ENCODE measurements at places on chromosomes 11 and 22.

GRCh38 chr11:35245056-35245455 lies 106.1 kb downstream of the CD44 start:
- DNase-seq, result no peak

DNA sequence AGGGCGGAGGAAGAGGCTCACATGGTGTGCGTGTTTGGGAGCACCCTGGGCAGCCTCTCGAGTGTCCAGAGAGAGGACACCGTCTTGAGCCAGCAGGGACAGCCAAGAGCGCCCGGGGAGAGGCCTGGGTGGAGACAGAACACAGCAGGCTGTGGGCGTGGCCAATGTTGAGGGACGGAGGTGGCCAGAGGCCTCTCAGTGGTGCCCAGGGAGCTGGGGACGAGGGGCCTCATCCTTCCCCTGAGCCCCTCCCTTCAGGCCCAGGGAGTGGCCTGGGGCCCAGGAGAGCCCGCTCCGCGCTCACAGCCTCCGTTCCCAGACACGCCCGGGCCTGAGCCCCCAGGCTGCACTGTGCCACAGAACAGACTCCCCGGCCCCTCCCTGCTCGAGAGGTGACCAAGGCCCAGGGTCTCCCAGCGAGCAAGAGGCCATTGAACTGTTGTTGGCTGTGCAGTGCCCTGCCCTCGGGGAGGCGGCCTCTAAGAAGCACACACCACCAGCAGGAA lies 48.4 kb downstream of the CDKN1C start:
- no peak for DNase-seq

- DNase-seq, result no peak
These were observed 64.9 kb downstream of the DEPDC5 start for GRCh38 chr22:31818481-31819392.

GRCh38 chr22:50282361-50283155 lies 12.4 kb upstream of the MAPK11 start:
- no peak for DNase-seq

DNA sequence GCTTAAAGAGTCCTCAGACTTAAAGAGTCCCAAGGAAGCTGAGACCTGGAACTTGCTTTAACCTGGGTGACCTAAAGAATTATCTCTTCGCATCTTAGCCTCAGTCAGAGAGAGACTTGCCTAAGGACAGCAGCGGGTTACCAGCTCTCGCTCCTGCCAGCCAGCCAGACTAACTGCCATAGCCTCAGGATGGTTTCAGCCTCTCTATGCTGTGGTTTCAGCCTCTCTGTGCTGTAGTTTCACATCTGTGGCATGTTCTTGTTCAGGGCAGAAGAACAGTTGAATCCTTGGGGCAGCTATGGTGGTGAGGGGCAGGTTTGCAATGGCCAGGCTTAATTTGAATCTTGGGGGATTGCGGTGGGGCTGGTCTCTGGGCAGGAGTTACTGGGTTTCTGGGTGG lies 2.3 kb downstream of the FRMD8 start:
- no peak for DNase-seq

GRCh38 chr11:103380031-103380430 lies 270.8 kb downstream of the DYNC2H1 start:
- DNase-seq, result no peak

DNA sequence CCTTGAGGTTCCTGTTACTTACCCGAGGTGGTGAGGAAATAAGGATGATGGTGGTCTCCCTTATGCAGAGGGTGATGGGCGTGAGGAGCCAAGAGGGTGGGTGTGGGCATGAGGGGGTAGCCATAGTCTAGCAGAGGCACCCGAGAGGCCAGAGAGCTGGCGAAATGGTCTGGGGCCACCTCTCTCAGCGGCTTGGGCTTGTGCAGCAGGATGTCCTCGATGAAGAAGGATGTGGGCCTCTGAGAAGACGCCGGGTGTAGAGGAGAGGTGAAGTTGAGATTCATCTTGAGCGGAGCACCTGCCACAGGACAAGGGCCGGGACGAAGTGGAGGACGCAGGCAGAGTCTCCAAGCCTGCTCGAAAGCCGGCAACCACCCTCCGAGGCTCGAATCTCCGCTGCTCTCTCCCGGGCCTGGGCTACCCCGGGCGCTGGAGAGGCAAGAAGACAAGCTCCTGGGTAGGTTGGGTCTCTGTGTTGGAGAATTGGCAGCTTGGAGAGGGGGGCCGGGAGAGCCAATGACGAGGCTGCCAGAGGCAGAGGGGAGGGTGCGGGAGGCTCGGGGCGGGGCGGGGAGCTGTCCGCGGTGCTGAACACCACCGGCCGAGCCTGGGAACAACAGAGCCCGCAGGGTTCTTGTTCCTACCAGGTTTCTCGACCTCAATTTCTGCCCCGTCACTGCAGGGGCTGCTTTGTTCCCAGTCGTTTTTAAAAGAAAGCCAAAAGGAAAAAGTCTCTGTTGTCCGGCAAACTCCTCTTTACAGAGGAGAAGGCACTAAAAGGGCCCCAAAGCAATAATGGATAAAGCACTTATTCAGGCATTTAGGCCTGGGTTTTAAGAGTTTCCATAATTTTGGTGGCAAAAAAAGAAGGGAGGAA lies at the start of gene BSX:
BSX (minus strand) TSS at position 447 of the 877 bp plus-strand sequence; CDS start at position 284, 163 bp downstream.
- peak; percentile 70 for DNase-seq

GRCh38 chr11:111555255-111555654 lies 14.7 kb downstream of the LAYN start:
- DNase-seq, result no peak

DNA sequence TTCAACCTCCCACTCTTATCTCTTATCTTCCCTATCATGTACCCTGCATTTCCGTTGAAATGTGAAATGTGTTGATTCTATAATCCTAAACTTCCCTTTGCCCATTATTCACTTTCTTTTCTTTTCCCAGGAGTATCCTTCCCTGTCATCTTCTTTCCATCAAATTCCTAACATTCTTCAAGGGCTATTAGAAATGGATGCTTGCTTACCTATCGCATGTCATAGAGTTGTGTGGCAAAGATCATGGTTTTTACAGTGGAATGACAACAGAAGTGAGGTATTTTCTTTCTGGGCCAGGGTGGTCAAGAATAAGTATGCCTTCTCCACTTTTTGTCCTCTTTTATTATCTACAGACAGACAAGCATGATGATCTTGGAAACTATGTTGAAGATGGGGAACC lies 124.4 kb upstream of the SLC5A12 start:
- DNase-seq, result no peak

- DNase-seq, result no peak
These were observed 19.1 kb downstream of the TUB start for GRCh38 chr11:8100158-8100557.

- peak; percentile 90 for DNase-seq
These were observed 237.4 kb downstream of the TTC28 start for GRCh38 chr22:28442264-28442710.

DNA sequence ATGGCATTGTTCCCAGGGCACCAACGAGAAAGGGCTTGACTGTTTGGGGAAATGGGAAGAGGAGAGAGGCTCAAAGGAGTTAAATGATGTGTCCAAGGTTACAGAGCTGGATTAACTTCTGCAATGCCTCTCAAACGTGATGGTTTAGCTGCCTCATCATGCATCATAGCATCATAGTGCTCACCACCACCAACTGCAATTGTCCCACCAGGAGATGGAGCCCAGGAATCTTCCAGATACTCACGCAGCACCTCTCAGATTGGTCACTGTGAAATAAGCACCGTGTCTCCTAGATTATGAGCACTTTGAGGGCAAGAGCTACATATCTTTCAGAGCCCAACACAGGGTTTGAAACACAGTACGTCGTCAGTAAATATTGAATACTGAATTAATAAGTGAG lies 69.2 kb downstream of the PRSS23 start:
- no peak for DNase-seq

- peak; percentile 92 for DNase-seq
These were observed 6.3 kb upstream of the SH3BP1 start for GRCh38 chr22:37633089-37633624.

GRCh38 chr22:18031695-18032454 lies 7.5 kb upstream of the MICAL3 start:
- no peak for DNase-seq

GRCh38 chr11:13042873-13043342 lies 33.8 kb downstream of the RASSF10 start:
- no peak for DNase-seq

GRCh38 chr22:31085493-31085824 lies 4.3 kb downstream of the SMTN start:
- no peak for DNase-seq

DNA sequence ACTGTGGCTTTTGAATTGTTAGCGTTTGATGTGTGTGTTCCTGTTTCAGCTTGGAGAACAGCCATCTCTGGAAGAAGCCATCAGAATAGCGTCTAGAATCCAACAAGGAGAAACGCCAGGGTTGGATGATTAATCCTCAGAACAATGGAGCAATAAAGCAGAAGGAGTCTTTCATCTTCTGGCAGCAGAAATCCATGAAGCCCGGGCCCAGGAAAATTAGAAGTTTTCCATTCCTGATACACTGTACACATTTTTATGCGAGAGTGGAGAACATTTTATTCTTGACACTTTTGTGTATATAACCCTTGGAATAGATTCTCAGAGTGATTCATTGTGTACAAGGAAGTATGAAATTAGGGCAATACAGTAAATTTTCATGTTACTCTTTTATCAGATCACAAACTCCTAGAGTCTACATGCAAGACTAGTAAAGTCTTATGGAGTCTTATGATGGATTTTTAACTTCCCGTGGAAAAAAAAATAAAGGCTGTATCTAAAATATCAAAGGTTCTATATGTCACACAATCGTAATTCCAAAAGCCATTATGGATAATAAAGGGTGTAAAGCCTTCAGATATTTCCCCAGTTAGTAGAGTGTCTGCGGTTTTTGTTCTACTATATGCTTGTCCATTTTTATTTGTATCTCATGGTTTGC lies 45.9 kb upstream of the WEE1 start:
- DNase-seq, result no peak

GRCh38 chr22:27885977-27886842 lies 32.8 kb downstream of the PITPNB start:
- DNase-seq, result peak; percentile 44

- DNase-seq, result no peak
These were observed 147.5 kb downstream of the GRIK4 start for GRCh38 chr11:120659076-120659475.

DNA sequence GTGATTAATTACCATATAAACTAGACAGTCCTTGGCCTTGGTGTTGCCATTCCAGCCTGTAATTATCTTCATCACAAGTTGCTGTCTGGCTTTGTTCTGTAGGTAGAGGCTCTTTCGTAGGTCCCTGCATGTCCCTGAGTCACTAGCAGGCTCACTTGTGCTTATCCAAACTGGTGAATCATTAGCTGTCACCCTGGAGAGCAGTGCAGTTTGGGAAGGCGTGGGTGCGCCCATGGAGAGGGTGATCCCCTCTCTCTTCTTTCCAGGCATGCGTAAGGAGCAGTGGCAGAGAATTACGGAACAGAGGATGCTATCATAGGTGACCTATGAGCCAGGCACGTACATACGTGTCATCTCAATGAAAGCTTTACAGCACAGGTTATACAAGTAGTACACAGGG lies 11.0 kb upstream of the EHF start:
- DNase-seq, result no peak

GRCh38 chr22:30806391-30806861 lies 111.8 kb downstream of the OSBP2 start:
- no peak for DNase-seq
